Activated CD4-positive, alpha-beta T cell treated with anti-CD3 and anti-CD28 coated beads, Interleukin-2, amount 50 U/mL, for 16 hours (primary cell): ENCODE measurements at places on chromosomes 3 and 15.

DNA sequence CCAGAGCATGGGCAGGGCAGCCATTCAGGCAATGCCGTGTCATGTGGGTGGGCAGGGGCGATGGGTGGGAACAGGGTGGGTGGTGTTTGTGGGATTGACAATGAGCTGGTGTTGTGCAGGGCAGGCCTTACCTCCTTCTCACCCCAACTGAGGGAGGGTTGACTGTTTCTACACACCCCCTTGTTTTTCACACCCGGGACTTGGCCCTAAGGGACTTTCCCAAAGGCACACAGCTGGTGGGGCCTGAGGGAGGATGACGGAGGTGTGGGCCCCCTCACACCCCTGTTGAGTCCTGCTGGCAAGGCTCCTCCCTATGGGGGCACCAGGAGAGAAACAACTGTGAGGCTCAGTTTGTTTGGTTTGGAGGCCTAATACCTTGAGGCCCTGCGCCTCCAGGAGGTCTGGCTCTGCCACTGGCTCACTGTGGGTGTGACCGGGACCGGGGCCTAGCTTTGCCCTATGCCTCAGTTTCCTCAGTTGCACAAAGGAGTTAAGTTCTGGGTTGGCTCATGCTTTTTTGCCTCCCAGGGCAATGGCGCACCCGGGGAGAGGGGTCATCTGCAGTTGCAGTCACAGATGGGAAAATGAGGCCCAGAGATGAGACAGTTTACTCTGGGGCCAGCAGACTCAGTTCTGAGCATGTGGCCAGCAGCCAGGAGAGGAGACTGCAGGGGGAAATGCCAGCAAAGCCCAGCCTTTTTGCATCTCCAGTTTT, 5.1 kb upstream of the DNAH1 start:
- peak; percentile 51 for DNase-seq

GRCh38 chr3:44011680-44012079, 230.0 kb upstream of the TOPAZ1 start:
- no peak for DNase-seq

DNA sequence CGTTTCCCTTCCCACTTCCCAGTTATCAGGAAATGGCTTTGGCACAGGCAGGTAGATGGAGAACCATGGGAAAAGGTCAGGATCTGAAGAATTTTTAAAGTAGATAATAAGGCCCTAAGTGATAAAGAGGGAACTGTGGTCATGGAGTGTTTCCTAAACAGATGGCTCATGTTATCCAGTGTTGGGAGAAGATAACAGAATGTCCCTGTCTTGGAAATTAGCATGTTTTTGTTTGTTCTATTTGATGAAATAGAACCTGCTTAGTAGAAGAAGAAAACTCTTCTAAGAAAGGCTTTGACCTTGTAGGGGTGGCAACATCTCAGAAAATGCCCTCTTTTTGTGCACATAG, 8.8 kb downstream of the LRRC3B start:
- DNase-seq = no peak

- no peak for DNase-seq
Measured at GRCh38 chr3:148253713-148254112, 444.0 kb upstream of the AGTR1 start.

- DNase-seq = no peak
Measured at GRCh38 chr3:58839187-58839586, 172.6 kb upstream of the FAM3D start.

- DNase-seq = no peak
Measured at GRCh38 chr3:101898752-101899169, 49.4 kb downstream of the NFKBIZ start.

GRCh38 chr3:137217733-137218132, 259.9 kb downstream of the IL20RB start:
- DNase-seq = no peak

- no peak for DNase-seq
Measured at GRCh38 chr3:126370606-126371005, 13.4 kb upstream of the KLF15 start.

- no peak for DNase-seq
Measured at GRCh38 chr15:35047528-35047927, 37.6 kb downstream of the NANOGP8 start.

DNA sequence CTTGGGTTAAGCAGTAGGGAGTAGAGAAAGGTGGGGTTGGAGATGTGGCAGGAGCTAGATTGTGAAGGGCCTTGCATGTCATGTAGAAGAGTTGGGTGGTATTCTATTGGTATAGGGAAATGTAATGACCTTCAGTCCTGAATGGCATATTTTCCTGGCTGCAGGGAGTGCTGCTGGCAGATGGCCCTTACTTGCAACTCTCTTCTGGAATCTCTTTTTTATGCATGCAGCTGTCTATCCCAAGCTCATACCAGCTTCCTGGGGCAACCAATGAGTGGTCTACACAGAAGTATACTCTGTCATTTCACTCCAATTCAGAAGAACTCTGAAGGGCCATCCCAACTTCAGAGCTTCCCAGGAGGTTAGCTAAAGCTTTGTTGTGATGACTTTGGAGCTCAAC, 144.7 kb upstream of the ANKRD28 start:
- no peak for DNase-seq

GRCh38 chr3:28347374-28348264, 902 bp upstream of the ZCWPW2 start:
- DNase-seq = no peak

- DNase-seq = no peak
Measured at GRCh38 chr3:160829486-160830009, 73.5 kb downstream of the PPM1L start.

- DNase-seq = peak; percentile 27
Measured at GRCh38 chr3:194396859-194397756, 2.0 kb downstream of the GP5 start.

- peak; percentile 57 for DNase-seq
Measured at GRCh38 chr3:55484801-55485791, 2.0 kb downstream of the WNT5A start.
